ENCODE measurements at places on chromosomes 3 and 15.

DNA sequence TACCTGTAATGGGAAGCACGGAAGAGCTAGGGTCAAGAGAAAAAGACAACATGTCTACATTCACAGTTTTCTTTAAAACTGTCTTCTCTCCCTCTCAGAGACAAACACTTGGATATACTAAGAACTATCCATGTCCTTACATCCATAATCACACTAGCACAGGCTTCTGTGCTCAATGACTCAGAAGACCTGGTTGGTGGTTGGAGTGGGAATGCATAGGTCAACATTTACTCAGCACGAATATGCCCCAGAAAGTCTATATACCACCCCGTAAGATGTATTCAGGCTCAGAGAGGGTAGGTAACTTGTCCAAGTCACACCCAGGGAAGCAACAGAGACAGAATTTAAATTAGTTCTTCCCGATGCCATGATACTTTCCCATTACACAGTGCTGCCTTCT, 891.1 kb downstream of the TUSC7 start:
- DNase-seq, result no peak

DNA sequence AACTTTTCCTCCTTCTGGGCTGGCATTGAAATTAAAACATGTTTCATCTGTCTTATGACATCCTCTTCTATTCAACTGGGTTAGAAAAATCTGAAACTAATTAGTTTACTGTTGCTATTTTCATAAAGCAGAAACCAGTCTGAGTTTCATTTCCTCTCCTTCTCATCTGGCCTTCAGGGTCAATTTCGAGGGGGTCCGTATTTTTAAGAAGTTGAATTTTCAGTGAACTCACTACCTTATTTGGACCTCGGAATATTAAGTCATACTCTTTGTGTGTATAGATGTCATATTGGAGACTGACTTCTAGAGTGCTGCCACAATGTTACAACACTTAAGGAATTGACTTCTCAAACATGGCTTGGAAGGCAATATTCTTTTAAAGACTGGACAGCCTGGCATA, 485.9 kb downstream of the SQOR start:
- no peak for DNase-seq

DNA sequence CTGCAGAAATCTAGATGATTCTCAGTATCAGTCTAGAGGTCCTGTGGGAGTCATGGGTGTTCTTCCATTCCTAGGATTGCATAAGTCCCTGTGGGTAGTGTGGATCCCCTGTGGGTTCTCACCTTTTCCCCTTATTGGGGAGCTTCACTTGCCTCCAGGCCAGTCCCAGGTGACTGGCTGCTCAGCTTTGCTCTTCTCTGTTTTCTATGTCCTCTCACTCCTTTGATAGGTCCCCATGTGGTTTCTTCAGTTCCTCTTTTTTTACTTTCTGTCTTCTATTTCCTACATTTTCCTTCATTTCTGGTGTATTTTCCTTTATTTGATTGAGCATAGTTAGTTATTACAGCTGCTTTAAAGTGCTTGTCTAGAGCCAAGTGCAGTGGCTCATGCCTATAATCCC, 10.9 kb downstream of the TEX55 start:
- DNase-seq, result no peak

- DNase-seq, result no peak
Observed at GRCh38 chr3:47006145-47006651, 26.7 kb downstream of the NBEAL2 start.

DNA sequence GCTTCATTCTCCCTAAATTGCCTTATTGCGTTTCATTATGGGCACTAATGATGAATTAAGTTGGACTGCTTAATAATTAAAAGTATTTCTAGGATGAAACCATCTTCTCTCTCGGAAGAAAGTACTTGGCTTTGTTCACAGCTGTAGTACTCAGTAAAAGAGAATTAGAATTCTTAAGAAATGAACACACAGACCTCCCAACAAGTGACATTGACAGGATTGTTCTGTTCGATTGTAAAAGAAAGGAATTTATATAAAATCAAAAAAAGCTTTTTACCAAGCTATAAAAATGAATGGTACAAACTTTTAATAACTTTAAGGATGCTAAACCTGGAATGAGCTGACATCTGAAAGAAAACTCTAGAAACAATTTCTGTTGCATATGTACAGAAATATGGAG, 416.4 kb upstream of the THRB start:
- DNase-seq, result no peak

DNA sequence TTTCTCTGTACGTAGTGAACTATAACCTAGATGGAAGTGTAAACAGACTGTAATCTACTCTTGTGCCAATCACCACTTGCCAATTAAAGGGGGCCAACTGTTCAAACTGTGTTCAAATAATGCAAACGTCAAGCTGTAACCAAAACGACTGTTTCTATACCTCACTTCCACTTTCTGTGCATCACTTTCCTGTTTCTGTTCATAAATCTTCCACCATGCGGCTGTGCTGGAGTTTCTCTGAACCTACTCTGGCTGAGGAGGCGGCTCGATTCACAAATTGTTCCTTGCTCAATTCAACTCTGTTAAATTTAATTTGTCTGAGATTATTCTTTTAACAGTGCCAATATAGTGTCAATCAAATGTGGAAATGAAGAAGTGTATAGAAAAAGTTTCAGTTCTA, 206.7 kb upstream of the TBC1D5 start:
- no peak for DNase-seq

DNA sequence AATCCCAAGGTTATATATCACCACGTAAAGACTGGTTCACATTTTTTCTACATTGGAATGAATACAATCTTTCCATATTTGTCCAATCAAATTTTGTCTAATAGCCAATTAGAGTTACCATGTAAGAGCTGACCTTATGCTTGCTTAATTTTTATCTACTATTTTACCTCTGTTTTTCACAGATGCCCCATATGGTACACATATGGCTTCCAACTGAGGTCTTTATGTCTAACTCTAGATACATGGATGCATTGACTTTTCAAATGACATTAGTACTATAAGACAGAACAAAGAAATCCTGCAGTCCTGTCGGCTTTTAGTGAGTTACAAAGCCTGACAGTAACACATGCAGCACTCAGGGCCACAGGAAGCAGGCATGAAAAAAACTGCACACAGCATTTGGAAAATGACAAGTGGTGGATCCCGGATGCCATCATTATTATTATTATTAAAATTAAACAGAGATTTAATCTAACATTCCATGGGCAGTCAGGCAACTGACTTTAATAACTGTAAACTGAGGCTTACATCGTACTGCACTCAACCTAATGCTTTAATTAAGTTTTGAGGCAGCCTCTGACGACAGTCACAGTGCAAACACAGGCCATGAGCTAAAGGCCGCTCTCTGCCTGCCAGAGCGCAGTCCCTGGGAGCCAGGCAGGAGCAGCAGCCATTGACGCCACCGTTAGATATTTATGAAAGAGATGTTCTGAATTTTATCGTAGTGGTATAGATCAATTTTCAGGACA, 113.9 kb upstream of the TMCO5A start:
- no peak for DNase-seq

DNA sequence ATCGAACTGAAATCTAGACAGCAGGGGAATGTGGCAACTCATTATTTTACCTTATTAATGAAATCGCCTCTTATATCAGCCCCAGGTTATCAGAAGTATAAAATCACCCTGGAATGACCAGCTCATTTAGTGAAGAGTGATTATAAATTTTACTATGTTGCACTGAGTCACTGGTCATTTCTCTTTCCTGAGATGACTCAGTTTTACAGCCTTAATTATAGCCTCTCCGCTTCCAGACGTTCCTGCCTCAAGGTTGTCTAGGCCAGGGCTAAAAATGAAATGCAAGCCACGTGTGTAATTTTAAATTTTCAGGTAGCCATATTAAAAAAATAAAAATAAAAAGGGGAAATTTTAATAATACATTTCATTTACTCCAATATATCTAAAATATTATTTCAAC, 33.3 kb downstream of the DET1 start:
- no peak for DNase-seq

DNA sequence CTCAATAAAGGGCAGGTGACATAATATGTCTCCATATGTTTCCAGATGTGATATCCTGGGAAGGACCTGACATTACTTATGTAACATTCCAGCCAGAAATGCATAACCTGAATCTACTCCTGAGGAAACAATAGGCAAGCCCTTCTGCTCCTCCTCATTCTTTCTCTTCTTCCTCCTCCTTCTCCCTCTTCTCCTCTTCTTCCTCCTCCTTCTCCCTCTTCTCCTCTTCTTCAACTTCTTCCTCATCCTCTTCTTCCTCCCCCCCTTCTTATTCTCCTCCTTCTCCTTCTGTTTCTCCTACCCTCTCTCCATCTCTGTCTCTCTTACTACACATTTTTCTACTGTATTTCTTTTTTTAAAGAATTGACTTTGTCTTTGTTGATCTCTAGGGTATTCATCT, 43.5 kb upstream of the ITGA11 start:
- DNase-seq, result no peak

- no peak for DNase-seq
Observed at GRCh38 chr15:90782442-90782841, 65.3 kb downstream of the BLM start.

DNA sequence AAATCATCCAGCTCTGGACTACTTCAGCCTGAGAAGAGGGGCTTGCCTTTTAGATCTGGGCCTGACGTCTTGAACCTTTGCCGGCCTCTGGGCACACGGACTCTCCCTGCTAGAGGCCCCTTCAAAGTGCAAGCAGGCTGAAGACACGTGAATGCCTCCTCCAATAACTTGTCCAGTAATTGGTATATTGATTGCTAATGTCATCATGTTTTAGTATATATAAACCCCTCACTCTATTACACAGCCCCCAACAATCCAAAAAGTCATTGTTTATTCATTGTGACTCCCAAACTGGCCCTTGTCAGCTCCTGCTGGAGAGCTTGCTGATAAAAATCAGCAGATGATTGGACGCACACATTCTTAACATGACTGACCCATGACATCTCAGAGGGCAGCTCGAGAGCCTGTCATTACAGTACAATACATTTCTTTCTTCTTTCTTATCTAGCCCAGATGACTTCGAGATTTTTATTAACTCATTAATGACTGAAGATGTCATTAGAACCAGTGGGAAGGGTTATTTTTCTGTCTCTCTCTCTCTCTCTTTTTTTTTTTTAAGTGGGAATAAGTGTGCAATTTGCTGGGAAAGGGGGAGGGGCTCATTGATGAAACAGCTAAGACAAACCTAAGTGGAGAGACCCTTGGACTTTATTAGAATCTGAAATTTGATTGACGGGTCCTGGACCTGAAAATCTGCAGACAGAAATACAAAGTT, 65.5 kb upstream of the NR2F2 start:
- DNase-seq, result peak; percentile 66

- DNase-seq, result no peak
Observed at GRCh38 chr3:138945709-138946662, 951 bp downstream of the FOXL2 start.

GRCh38 chr3:193301433-193301832, 60.4 kb downstream of the PLAAT1 start:
- peak; percentile 4 for DNase-seq

- DNase-seq, result no peak
Observed at GRCh38 chr15:94844198-94844537, 612.8 kb downstream of the MCTP2 start.

DNA sequence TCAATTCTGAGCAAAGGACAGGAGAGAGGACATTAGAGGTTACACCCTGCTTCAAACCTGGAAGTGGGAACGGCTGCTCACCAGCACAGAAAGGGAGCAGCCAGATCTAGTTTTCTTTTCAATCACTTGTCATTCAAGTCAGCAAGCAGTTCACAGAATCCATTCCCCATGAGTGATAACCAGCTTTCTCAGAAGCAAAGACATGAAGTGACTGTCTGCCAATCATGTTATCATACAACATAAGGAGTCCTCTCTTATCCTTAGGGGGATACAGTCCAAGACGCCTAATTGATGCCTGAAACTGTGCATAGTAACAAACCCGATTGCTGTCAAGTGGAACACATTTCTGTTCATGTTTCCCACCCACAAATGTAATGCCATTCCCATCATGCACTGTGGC, 54.7 kb downstream of the FAM98B start:
- DNase-seq, result no peak

GRCh38 chr15:80988148-80988796, 1.3 kb downstream of the MESD start:
- no peak for DNase-seq

DNA sequence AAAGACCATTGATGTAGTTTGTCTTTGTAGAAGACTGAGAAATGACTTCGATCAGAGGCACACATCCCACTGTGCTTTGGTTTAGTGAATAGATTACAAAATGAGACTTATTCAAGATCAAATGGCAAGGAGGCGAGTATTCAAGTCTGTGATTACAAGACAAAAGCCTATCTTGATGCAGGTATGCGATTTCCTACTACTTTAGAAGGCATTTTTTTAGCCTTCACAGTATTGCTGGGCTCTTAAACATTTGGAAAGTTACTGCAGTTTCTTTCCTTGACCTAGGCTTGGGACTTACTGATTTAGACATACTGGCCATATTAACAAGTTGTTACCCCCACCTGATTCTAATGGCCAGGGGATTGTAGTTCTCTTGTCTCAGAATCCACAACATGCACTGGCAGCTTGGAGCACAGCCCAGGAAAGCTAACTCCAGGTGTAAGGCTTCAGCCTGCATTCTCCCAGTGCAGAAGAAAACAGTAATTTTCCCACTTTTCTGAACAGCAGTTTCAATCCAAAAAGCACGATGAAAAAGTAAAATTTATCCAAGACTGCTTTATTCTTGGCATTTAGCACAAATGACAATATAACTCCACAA, 311.6 kb downstream of the EPHA6 start:
- no peak for DNase-seq

DNA sequence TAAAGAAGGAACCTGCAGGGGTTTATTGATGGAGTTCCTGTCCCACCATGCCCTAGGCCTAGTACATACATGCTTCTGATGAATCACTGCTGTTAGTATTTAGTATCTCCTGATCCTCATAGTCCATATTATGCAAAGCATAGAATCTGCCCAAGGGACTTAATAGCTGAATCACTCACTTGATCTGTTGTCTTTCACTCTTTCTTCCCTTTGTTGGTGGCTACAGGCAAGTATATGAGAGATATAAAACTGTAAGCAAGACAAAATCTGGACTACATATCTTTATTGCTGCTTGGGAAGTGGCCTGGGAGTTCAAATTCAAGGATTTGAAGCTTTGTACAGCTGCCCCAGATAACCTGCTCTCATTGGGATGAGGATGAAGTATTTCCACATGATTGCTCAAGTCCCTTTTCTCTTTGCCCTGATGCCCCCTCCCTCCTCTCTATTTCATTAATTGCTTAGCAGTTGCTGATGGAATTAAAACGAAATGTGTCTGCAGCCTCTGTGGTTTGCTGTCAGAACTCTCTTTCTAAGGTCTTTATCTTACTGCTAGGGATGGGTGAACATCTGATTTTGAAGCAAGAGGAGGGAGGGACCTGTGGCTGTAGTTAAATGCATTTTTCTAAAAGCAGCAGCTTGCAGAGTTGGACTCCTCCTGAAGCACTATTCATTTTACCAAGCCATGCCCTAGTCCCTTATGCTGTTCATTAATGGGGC, 114.1 kb downstream of the ZNF609 start:
- no peak for DNase-seq

GRCh38 chr15:69434238-69434637, 18.4 kb upstream of the RPLP1 start:
- no peak for DNase-seq

DNA sequence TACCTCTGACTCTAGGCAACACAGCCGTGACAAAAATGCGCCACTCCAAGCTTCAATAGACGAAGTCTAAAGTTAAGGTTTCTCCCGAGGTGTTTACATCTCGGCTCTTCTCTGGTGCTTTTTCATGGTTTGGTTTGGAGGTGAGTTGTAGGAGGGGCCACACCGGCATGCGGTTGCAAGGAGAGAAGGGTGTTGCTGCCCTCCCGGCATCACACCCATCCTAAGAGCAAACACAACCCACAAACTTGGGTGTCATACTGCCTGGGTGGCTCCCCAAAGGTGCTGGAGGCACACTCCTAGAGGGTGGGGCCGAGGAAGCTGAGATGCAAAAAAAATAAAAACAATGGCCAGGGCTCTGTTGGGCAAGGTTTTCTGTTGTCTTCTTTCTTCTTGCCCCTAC, 225.2 kb upstream of the ICE2 start:
- DNase-seq, result no peak
